ENCODE measurements at places on chromosomes 3 and 15.

DNA sequence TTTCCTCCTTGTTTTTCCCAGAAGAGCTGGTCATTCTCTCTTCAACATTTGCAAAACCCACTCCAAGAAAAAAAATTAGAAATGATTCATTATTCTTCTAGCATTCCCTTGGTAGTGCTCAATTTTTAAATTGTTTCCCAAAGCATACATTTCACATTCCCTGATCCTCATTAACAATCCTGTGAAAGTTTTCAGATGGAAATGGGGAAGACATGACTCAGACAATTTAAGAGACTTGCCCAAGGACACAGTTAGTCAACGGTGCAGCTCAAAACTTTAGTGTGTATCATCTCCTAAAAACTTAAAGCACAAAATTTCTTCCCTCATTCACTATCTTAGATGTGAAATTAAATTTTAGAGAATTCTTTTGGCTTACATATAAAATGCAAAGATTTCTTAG, 17.1 kb upstream of the ABI3BP start:
- peak; percentile 32 for DNase-seq

DNA sequence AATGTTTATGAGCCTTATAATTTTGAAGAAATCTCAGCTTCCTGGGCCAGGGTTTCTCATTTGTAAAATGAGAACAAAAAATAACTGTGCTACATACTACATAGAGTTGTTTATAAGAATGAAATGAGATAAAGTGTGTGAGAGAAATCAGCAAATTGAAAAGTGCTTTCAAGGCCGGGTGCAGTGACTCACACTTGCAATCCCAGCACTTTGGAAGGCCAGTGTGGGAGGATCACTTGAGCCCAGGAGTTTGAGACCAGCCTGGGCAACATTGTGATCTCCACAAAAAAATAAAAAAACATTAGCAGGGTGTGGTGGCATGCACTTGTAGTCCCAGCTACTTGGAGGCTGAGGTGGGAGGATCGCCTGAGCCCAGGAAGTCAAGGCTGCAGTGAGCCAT, 22.4 kb downstream of the FOXB1 start:
- peak; percentile 37 for DNase-seq

GRCh38 chr3:192933779-192934460, 16.3 kb upstream of the MB21D2 start:
- DNase-seq = peak; percentile 27

GRCh38 chr3:45064512-45065372, 38.6 kb downstream of the CLEC3B start:
- peak; percentile 77 for DNase-seq

GRCh38 chr3:36666166-36666565, 98.2 kb downstream of the DCLK3 start:
- DNase-seq = no peak

DNA sequence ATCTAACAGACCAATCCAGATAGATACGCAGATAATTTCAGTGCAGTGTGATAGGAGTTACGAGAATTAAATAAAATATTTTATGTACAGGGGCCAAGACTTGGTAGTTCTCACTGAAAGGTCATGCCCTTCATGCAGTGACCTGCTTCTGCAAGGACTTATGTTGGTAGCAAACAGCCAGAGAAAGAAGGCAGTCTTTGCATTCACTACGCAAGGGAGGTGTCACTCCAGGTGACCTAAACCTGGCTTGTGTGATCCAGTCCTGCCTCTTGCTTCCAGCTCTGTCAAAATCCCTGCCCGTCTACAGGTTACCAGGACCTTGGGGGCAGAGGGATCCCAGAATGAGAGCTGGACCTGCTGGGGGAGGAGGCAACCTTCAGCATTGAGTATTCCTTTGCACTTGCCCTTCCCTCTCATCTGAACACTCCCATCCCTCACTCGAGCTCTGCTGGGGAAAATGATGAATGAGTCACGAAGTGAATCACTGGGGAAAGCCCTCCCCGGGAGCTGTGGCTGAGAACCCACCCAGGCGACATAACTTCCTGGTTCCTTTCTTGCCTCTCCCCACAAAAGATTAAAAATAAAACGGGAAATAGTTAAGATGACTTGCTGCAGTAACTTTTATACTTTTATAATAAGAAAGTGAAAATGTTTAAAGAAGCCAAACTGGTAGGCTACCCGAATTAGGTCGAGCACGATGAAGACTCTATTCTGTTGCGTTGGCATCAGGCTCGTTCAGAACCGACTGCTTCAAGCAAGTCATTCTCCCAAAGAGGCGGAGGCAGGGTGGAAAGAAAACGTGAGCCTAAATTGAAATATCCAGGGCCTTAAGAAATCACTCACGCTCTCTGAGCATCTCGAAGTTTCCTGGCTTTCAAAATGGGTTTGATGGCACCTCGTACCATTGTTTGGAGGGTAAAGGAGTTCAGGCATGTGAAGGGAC, 216.1 kb downstream of the SLCO3A1 start:
- peak; percentile 50 for DNase-seq

DNA sequence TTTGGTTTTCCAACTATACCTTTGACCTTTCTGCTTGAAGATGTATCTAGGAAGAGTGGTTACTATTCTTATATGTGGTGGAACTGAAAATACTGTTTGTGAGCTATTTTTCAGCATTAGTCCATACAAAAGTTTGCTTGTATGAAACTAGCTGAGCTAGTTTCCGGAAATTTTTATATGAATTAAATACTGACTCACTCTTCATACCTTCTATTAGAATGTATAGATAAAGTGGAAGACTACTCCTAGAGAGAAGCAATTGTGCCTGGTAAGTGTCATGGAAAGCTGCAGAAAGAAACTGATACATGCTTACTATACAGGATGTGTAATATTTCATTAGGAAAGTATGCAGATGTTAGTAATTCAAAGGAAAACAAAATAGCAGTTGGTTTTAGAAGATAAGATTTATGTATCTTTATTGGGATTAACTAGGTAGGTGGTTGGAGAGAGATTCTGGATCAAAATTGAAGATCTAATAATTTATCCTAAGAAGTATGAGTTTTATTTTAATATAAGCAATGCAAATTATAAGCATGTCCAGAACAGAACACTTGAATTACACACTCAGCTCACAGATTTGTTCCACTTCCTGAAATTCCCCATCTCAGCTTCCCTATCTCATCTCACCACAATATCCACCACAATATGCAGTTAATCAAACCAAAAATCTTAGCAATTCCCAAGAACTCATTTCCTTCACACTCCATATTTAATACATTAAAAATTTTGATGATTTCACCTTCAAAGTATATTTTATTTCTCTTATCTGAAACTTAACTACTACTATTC, 82.8 kb downstream of the BCHE start:
- DNase-seq = no peak

GRCh38 chr3:51799879-51800749, 21.1 kb upstream of the IQCF6 start:
- DNase-seq = peak; percentile 78

Measured in iris pigment epithelial cell (primary cell).